HepG2 (cell line): ENCODE measurements at places on chromosomes 5 and 9.

GRCh38 chr9:98874721-98875255, 67.3 kb downstream of the GALNT12 start:
- no peak for DNase-seq

DNA sequence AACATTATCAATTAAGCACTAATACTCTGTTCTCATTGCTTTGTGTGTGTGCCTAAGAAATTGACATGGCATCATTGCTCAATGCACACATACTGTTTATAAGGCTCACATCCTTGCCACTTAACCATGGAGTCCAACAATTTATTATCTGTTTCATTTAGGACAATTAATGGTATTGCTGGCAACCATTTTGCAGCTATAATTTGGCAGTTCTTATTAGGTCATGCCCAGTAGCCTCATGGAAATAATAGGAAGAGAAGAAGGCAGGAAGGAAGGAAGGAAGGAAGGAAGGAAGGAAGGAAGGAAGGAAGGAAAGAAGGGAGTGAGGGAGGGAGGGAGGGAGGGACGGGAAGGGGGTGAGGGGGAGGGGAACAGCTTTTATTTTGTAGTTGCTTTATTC, 285.5 kb upstream of the SLC24A2 start:
- no peak for DNase-seq

GRCh38 chr5:88390096-88390441, 121.4 kb upstream of the TMEM161B start:
- no peak for DNase-seq

DNA sequence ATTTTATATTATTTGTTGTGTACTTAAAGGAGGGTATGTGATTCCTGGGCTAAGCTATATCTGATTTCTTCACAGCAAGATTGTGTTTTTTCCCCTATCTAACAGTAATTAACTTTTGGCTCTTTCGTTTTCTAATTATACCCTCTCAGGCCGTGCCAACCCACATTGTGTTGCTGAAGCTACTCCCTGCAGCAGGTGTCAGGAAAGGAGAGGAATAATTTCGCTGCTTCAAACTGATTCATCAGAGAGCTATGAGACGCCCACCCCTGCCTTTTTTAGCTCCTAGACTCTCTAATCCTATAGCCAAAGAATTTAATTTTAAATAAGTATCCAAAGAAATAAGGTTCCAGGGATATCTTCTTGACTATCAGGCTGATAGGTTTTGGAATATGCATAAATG, 3.8 kb downstream of the CAVIN4 start:
- no peak for DNase-seq

- peak; percentile 2 for DNase-seq
Measured at GRCh38 chr5:65157906-65158603, 323.7 kb downstream of the ADAMTS6 start.

GRCh38 chr5:176365351-176366231, at the start of gene ARL10:
ARL10 (plus strand) TSS chr5:176365487; CDS start chr5:176365564, 77 bp downstream.
- DNase-seq = no peak
